ENCODE measurements at places on chromosomes 2 and 18. TPM values are rescaled to one million over a fixed set of nuclear protein-coding genes. Genes with fewer than 3 reads are reported as not detected.

DNA sequence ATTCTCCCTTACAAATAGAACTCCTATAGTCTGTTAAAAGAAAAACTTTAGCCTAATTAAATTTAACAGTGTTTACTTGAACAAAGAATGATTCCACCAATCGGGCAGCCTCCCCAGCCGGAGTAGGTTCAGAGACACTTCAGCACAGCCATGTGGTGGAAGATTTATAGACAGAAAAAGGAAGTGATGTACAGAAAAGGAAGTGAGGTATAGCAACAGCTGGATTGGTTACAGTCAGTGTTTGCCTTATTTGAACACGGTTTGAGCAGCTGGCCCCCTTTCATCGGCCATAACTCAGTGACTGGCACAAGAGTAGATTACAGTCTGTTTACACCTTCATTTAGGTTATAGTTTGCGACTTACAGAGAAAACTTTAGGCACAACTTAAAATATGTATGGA is 2.1 kb upstream of the SKA1 start:
- no peak for DNase-seq

DNA sequence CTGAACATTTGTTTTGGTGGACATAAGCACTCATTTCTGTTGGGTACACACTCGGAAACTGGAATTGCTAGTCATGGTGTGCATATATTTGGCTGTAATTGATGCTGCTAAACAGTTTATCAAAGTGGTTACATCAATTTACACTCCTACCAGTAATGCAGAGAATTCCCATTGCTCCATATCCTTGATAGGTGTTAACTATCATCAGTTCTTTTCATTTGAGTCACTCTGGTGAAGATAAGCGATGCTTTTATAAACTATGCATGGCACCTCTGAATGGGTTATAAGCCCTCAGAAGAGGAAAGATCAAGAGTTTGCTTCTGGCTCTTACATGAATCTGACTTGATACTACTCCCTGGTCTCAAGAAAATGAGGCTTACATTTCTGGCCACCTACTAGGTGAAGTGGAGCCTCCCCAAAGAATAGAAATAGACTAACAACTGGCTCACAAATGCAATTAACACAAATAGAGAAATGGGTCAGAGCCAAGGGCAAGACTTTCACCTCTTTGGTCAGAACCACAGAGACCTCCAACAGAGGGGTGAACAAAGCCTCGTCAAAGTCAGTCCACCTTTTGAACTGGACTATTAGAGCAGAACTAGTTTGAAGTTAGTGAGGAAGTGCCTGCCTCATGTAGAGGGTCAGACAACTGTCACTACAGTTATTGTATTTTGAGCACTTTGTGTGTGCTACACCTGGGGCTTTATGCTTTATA is 15.0 kb upstream of the STK17B start:
- DNase-seq: no peak

- no peak for DNase-seq
These were observed 31.0 kb upstream of the SPATS2L start for GRCh38 chr2:200275295-200276013.

DNA sequence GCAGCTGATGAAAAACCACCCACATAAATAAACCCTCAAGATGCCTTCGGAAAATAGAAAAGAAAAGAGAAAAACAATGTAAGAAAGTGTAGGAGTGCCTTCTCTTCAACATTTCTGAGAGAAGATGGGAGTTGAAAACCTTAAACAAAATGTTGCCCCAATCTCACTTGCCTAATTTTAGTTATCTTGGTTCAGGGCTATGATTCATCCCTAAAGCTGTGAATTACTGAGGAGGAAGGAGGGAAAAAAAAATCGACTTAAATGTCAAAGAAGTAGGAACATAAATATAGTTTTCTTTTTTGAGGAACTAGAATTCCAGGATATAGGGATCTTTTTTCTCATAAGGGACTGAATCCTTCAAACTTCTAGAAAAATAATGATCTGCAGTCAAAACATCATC is 360.3 kb downstream of the TGIF1 start:
- no peak for DNase-seq

DNA sequence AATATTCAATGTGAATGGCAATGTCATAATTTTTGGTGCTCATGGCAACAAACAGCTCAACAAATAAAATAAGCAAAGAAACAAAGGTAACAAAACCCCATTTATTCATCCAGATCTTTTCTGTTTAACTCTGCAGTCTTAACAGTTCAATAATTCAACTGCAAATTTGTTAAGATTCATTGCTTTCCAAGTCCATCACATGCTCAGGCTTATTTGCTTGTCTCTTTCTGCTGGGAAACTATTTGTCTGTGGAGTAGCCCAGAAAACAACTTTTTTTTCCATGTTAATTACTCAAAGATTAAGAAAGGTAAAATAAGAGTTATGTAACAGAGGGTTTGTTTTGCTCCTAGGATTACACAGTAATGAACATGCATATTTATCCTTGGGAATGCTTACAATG is 92.6 kb upstream of the PNPT1 start:
- no peak for DNase-seq

- DNase-seq: no peak
These were observed 228.4 kb upstream of the FBXO11 start for GRCh38 chr2:48134704-48135103.

DNA sequence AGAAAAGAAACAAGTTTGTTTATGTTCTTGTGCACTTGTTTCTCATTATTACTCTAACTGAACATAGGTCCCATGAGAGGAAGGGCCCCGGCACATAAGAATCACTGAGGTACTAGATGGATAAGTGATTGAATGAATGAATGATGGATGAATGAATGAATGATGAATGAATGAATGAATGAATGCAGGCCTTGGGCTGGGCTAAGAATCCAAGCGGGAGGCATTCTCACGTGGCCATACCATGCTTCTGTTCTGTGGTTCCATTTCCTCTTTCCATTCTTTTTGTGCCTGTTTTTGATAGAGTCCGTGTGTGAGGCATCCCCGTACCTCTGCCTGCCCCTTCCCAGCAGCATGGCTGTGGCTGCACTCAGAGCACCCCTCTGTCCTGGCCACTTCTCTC is 94.8 kb downstream of the SH3BP4 start:
- no peak for DNase-seq

GRCh38 chr2:204608237-204608939 is 63.1 kb downstream of the PARD3B start:
- DNase-seq: peak; percentile 12

GRCh38 chr18:76522122-76522503 is 27.1 kb upstream of the ZNF516 start:
- DNase-seq: no peak

GRCh38 chr2:165961818-165962217 is 8.2 kb upstream of the TTC21B start:
- DNase-seq: no peak

DNA sequence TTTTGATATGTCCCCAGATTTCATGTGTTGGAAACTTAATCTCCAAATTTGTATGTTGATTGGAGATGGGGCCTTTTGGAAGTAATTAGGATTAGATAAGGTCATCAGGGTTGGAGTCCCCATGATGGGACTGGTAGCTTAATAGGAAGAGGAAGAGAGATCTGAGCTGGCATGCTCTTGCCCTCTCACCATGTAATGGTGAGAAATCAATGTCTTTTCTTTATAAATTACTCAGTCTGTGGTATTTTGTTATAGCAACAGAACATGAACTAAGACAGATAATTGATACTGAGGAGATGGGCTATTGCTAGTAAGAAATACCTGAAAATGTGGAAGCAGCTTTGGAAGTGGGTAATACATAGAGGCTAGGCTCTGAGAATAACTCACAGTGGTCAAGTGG is 48.0 kb downstream of the CDC42EP3 start:
- no peak for DNase-seq

DNA sequence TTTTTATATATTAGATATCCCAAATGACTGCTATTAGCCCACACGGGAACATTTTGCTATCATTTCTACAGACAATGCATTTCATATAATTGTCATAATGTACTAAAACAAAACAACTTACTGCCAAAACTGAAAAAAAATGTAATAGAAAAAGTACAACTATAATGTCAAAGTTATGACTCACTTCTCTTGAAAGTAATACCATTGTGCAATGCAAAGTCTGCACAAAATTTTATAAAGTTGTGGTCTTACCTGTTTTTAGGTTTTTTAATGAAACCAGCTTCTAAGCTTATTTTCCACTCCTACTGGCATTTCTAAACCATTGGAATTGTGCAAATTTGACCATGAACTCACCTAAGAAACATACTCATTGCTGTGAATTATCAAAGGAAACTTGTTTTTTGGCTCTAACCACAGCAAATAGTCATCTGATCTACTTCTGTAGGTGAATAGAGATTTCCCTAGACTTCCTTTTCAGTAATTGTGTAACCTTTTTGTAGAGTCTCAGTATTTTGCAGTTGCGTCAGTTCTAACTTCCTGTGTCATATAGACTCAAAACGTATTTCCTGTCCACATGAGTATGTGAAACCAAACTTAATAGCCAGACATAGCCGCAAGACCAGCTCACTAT is 31.9 kb upstream of the TFPI start:
- peak; percentile 65 for DNase-seq

DNA sequence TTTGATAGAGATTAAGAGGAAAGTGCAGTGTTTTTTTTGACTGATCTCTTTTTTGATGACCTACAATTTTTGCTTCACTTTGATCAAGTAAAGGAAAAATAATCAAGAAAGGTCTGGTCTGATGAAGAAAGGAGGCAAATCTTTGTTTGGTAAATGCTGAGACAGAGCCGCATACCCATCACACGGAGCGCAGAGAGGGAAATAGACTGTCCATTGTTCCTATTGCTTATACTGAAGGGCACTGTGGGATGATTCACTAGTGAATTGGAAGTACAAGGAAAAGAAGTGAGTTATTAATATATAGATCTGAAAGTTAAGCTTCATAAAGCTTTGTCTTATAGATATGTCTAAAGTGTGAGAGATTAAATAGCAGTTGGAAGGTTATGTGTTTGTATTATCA is 455.1 kb downstream of the PLCL1 start:
- no peak for DNase-seq

- no peak for DNase-seq
These were observed 63.7 kb upstream of the BCL2L11 start for GRCh38 chr2:111057045-111057444.

- no peak for DNase-seq
These were observed 1.3 kb downstream of the ERICH2 start for GRCh38 chr2:170771421-170771937.

GRCh38 chr2:14557111-14557510 is 75.4 kb upstream of the LRATD1 start:
- no peak for DNase-seq

DNA sequence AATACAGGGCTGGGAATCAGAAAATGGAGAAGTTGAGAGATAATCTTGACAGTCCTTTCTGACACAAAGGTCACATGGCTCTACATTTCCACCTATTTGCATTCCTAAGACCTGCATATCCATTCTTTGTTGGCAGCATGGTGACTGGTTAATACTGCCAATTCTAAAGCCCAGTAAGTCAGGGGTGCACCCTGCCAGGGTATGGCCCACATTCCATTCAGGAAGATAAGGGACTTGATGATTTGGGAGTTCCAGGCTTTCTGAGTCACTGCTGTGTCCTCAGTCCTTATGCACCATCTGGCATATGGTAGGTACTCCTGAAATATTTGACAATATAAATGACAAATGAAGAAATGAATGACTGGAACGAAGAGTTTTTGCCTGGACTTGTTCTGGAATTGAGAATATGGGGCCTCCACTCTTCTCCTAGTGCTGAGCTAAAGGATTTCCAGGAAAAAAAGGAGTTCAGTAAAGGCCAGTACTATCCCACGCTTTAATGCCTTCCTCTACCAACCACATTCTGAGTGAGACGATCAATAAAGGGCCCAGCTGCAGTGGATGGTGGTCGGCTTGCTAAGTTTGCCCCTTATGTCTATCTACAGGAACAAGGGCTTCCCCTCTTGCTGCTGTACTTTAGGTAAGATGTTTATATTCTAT is 31.7 kb upstream of the EIF2AK3 start:
- peak; percentile 20 for DNase-seq

DNA sequence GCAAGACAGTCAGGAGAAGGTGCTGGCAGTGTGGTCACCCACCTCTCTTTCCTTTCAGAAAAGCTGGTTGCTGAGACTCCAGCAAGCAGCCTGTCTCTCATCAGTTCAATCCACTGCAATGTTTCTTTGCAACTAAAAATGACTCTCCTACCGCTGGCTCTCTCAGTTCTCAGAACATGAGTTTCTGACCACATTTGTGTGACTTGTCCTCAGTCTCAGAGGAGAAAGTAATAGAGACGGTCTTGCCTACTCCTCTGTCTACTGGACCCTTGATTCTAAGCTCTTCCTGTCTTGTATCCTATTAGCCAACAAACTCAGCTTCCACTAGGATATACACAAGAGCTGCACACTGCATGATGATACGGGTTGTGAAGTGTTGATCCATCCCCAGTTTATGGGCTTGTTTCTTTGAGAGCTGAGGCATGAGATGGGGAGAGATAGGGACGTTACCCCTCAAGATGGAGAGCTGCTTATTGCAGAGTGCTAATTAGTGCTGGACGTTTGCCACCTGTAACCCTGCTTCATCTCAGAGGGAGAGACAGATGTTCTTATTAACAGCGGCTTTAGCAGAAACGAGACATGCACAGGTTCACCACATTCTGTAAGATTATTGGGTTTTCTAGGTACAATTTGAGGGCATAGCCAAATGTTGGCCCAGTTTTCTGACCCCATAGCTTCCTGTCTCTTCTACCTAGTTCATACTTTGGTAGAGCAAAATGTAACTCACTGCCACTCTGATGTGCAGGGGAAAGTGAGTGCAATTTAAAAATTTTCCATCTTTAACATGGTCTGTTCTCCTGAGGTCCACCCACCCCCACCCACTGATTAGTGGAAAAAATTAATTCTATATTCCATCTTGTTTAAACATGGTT is 32.4 kb upstream of the YWHAQ start:
- no peak for DNase-seq

Gene ASB18
- total RNA-seq: under 0.01 TPM

Gene DUSP2
- total RNA-seq: 0.98 TPM

Gene NCKAP1
- total RNA-seq: 364 TPM

Gene MERTK
- total RNA-seq: 25.0 TPM

Gene MC4R
- not detected for total RNA-seq

Gene MAPK4
- total RNA-seq: not detected

Gene FBXO48
- 0.42 TPM for total RNA-seq

Gene RFX8
- total RNA-seq: 0.60 TPM

Gene TAF4B
- 3.9 TPM for total RNA-seq

Gene RNU2-63P
- not detected for total RNA-seq

Gene NBAS
- total RNA-seq: 101 TPM

Gene EFR3B
- 1.3 TPM for total RNA-seq

Gene CROCC2
- not detected for total RNA-seq

Gene HOXD11
- total RNA-seq: not detected

Gene SRBD1
- 27.5 TPM for total RNA-seq
